ENCODE measurements at places on chromosomes 6 and 20. TPM values are rescaled to one million over a fixed set of nuclear protein-coding genes. Genes with fewer than 3 reads are reported as not detected.

The HAO1 gene
- total RNA-seq, result not detected

DNA sequence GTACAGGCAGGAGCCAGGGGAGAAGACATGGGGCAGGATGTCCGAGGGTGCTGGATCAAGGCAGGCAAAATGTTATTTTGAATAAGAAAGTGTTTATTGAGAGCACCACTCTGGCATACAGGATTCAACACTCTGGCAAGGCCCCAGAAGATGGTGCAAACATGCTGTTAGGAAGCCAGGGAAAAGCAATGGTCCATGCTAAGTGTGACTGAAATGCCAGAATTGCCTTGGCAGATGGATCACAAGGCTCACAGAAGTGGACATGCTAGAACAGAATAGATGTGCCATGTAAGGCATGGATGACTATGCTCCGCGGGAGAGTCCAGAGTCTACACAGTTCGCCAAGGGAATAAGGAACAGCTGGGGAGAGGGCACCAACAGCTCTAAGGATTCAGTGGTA lies 54.6 kb downstream of the QRSL1 start:
- no peak overlapping the region for H3K4me3 ChIP-seq
- peaks cover 13% of the 10 kb centered on the region for H3K4me1 ChIP-seq
- no peaks in the 10 kb centered on the region for H3K36me3 ChIP-seq
- no peak overlapping the region for H3K27ac ChIP-seq
- no peak for DNase-seq

The SEMG2 gene
- not detected for total RNA-seq

The PREX1 gene
- 27.5 TPM for total RNA-seq

GRCh38 chr20:37245216-37246150 lies 16.1 kb downstream of the GHRH start:
- H3K36me3 ChIP-seq, result peaks cover 35% of the 10 kb centered on the region
- H3K27me3 ChIP-seq, result no peaks in the 10 kb centered on the region
- H3K4me3 ChIP-seq, result no peak overlapping the region
- H3K27ac ChIP-seq, result no peak overlapping the region
- no peak for DNase-seq

DNA sequence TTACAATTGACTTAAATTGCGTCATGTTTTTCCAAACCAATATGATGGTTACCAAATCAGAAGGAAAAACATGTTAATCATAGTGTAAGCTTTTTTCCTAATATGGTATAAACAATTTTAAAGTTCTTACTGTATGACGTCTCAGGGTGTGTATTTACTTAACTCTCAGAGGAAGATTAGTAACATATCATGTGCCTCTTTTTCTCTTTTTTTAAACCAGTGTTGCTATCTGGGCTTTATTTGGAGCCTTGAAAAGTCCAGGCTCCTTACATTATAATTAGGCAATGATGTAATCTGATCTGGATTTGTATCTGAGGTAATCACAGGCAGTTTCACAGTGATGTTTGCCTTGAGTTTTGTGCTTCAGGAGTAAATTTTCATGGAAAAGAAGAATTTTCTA lies 20.4 kb upstream of the RAB23 start:
- DNase-seq, result no peak
- peaks cover 16% of the 10 kb centered on the region for H3K4me1 ChIP-seq
- no peak overlapping the region for H3K4me3 ChIP-seq
- peak overlapping the region; percentile 74 for H3K27ac ChIP-seq
- no peaks in the 10 kb centered on the region for H3K36me3 ChIP-seq

The REM1 gene
- not detected for total RNA-seq

- no peak overlapping the region for H3K4me3 ChIP-seq
- H3K36me3 ChIP-seq, result no peaks in the 10 kb centered on the region
- H3K27ac ChIP-seq, result no peak overlapping the region
- no peaks in the 10 kb centered on the region for H3K27me3 ChIP-seq
- no peak for DNase-seq
- peaks cover 22% of the 10 kb centered on the region for H3K4me1 ChIP-seq
Measured at GRCh38 chr6:72651967-72652956, 30.4 kb downstream of the KCNQ5 start.
